ENCODE measurements at places on chromosomes 4 and X.
A peak's percentile ranks its signal among the peaks of the same experiment; 100 is the strongest.

GRCh38 chrX:133859860-133860259 lies 125.5 kb downstream of the GPC3 start:
- no peak for DNase-seq

- DNase-seq = no peak
Measured at GRCh38 chr4:168925789-168926490, 84.1 kb downstream of the CBR4 start.

DNA sequence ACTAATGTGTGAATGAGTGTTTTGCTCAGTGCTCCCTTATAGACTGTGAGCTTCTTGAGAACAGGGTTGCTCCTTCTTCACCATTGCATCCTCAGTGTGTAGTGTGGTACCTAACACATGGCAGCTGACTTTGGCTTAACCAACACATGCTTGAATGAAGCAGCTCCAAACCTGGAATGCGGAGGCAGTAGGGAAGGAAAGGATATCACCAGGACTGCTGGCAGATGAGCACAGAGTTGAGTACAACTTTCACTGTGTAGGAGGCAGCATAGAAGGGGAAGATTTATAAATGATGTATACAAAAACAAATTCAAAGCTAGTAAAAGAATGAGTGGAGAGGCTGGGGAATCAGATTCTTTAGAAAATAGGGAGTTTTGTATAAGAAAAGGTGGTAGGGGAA lies 174.3 kb downstream of the SLIT2 start:
- DNase-seq = no peak

DNA sequence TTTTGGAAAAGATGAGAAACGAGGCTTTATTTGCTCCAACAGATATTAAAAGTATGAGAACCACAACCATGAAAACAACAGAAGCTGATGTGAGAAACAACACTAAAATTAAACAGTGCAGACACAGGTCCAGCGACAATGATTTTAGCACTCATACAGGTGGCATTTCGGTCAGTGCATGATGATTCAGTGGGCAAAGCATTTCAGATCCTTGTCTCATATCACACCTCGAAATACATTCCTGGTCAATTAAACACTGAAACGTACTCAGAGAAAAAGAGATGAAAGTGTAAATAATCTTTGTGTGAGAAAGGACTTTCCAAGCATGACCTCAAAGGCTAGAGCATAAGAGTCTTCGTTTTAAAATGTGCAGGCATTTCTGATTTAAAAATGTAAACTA lies 85.2 kb downstream of the ACOX3 start:
- no peak for DNase-seq

- no peak for DNase-seq
Measured at GRCh38 chr4:53706422-53707032, 115.2 kb upstream of the LNX1 start.

- DNase-seq = peak; percentile 89
Measured at GRCh38 chrX:131746491-131746968, 202.7 kb downstream of the OR13H1 start.

- no peak for DNase-seq
Measured at GRCh38 chr4:118086344-118086743, 52.1 kb downstream of the NDST3 start.
